ENCODE measurements at places on chromosomes 5 and 9. TPM values are rescaled to one million over a fixed set of nuclear protein-coding genes. Genes with fewer than 3 reads are reported as not detected.

PCDHGA9 gene
- 0.64 TPM for total RNA-seq

ATP10B gene
- not detected for total RNA-seq

TLX3 gene
- total RNA-seq, result not detected

GABRA1 gene
- not detected for total RNA-seq

CKMT2 gene
- total RNA-seq, result not detected

IFNA6 gene
- not detected for total RNA-seq

PCDHA11 gene
- total RNA-seq, result 0.11 TPM

KCNV2 gene
- total RNA-seq, result not detected

OR1Q1 gene
- total RNA-seq, result not detected

GPX8 gene
- 129 TPM for total RNA-seq

LECT2 gene
- not detected for total RNA-seq

NME5 gene
- 0.17 TPM for total RNA-seq

SMARCA2 gene
- total RNA-seq, result 71.2 TPM

IL9 gene
- total RNA-seq, result not detected

CFAP157 gene
- not detected for total RNA-seq

ANKRD18B gene
- 7.9 TPM for total RNA-seq

SLC34A1 gene
- not detected for total RNA-seq

PLCXD3 gene
- total RNA-seq, result 0.11 TPM

IFNA7 gene
- not detected for total RNA-seq

TRPM3 gene
- 3.4 TPM for total RNA-seq

PTGES gene
- total RNA-seq, result 0.34 TPM

CCDC180 gene
- total RNA-seq, result not detected

SLC6A7 gene
- total RNA-seq, result not detected

CDH9 gene
- total RNA-seq, result not detected

EGFLAM gene
- 22.4 TPM for total RNA-seq

PDLIM4 gene
- total RNA-seq, result 153 TPM

KIAA1191 gene
- 118 TPM for total RNA-seq

HTR1A gene
- not detected for total RNA-seq

DBN1 gene
- 233 TPM for total RNA-seq

WWC1 gene
- total RNA-seq, result 0.96 TPM

Measured in LHCN-M2 (cell line).